Endothelial cell of umbilical vein (primary cell): ENCODE measurements at places on chromosomes 7 and 10. TPM values are rescaled to one million over a fixed set of nuclear protein-coding genes. Genes with fewer than 3 reads are reported as not detected.

IFIT1B gene
- total RNA-seq, result not detected in 2 replicates

ZNF277 gene
- total RNA-seq, result 19.0 and 22.6 TPM in 2 replicates

PRSS37 gene
- not detected in 2 replicates for total RNA-seq

ABHD11 gene
- 13.3 and 19.0 TPM in 2 replicates for total RNA-seq

C10orf105 gene
- not detected in 2 replicates for total RNA-seq

GHRHR gene
- total RNA-seq, result not detected in 2 replicates

HECW1 gene
- total RNA-seq, result not detected in 2 replicates

LMOD2 gene
- total RNA-seq, result not detected in 2 replicates

OR2A12 gene
- total RNA-seq, result not detected in 2 replicates

SGCE gene
- 53.3 and 57.7 TPM in 2 replicates for total RNA-seq

SPRN gene
- 0.13 TPM in 1 of 2 replicates, not detected in the other for total RNA-seq

ANLN gene
- 112 and 119 TPM in 2 replicates for total RNA-seq

LLCFC1 gene
- total RNA-seq, result not detected in 2 replicates

CHRM2 gene
- total RNA-seq, result not detected in 2 replicates

OR6V1 gene
- not detected in 2 replicates for total RNA-seq

TMEM213 gene
- total RNA-seq, result not detected in 2 replicates

CALML5 gene
- not detected in 2 replicates for total RNA-seq

GFRA1 gene
- total RNA-seq, result 0.88 and 0.95 TPM in 2 replicates

C10orf71 gene
- not detected in 2 replicates for total RNA-seq

CFAP69 gene
- total RNA-seq, result 2.9 and 4.4 TPM in 2 replicates

PVRIG gene
- 0.80 TPM in 1 of 2 replicates, not detected in the other for total RNA-seq

CTAGE8 gene
- total RNA-seq, result 0.30 and 0.49 TPM in 2 replicates

SLC18A3 gene
- total RNA-seq, result not detected in 2 replicates

CTAGE4 gene
- total RNA-seq, result 0.30 TPM in 1 of 2 replicates, not detected in the other

SFTPA1 gene
- total RNA-seq, result not detected in 2 replicates

CHST15 gene
- 23.1 and 29.2 TPM in 2 replicates for total RNA-seq

HYAL4 gene
- total RNA-seq, result not detected in 2 replicates
